ENCODE measurements at places on chromosomes 13 and 19. TPM values are rescaled to one million over a fixed set of nuclear protein-coding genes. Genes with fewer than 3 reads are reported as not detected.

The FFAR3 gene
- total RNA-seq: not detected

The SIGLEC6 gene
- total RNA-seq: not detected

The ZNF681 gene
- total RNA-seq: 1.7 TPM

The ICAM5 gene
- not detected for total RNA-seq

The EID2B gene
- total RNA-seq: 3.5 TPM

The ZNF66 gene
- total RNA-seq: 7.3 TPM

The NOP53 gene
- total RNA-seq: 926 TPM

DNA sequence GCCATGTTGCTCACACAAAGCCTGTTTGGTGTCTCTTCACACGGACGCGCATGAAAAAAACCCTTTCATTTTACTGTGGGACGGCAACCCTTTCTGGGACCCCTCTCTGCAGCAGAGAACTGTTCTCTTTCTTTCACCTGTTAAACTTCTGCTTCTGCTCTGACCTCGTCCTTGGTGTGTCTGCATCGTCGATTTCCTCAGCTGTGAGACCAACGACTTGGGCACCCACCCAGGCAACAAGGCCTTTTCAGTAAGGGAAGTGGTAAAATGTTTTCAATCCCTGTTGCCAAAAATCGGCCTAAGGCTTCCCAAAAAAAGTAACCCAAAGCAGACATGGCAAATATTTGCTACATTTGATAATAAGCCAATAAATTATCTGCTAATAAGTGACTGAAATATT is 515.3 kb downstream of the IRS2 start:
- no peak for DNase-seq

GRCh38 chr13:81080911-81081454 is 740.1 kb upstream of the SPRY2 start:
- no peak for DNase-seq

DNA sequence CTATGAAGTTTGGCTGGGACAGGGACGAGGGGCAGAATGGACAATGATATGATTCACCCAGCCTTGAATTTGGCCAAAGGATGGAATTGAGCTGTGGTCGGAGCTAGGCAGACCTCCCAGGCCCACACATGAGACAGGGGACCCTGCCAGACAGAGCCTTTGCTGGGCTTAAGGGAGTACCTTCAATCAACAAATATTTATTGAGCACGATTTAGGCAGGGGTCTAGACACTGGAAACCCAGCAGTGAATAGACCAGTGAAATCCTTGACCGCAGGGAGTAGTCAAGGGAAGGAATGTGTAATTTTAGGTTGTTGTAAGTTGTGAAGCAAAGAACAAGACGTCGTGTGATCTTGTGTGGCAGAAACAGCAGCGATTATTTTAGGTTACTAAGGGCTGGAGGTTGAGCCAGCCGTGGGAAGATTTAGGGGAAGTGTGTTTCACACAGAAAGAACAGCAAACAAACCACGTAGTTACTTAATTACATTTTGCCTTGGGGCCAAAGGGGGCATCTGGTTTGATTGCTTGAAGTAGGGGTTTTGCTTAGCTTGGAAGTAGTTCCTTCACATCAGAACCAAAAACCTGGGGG is 16.9 kb upstream of the AP1M2 start:
- peak; percentile 56 for DNase-seq

- DNase-seq: no peak
Measured at GRCh38 chr13:51678420-51678819, 94.2 kb downstream of the WDFY2 start.

- DNase-seq: peak; percentile 68
Measured at GRCh38 chr13:24709186-24709913, 29.1 kb downstream of the ATP12A start.

DNA sequence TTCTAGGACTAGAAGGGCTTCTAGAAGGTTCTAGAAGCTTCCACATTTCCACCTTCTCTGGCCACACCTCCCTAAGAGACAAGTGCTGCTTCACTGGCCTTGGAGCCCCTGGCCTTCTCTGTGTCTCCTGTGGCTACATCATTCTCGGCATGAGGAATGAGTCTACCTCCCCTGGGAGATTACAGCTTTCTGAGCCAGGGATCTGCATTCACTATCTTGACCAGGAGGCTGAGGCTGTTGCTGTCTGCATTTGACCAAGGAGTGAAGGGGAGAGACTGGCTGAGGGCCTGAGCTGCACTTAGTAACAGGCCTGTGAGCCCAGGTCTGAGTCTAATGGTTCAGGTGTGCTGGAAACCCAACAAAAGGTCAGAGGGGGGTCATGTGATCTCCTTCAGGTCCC is 5.3 kb downstream of the CPAMD8 start:
- DNase-seq: no peak

GRCh38 chr19:48877855-48878195 is 5.6 kb downstream of the PPP1R15A start:
- peak; percentile 46 for DNase-seq

DNA sequence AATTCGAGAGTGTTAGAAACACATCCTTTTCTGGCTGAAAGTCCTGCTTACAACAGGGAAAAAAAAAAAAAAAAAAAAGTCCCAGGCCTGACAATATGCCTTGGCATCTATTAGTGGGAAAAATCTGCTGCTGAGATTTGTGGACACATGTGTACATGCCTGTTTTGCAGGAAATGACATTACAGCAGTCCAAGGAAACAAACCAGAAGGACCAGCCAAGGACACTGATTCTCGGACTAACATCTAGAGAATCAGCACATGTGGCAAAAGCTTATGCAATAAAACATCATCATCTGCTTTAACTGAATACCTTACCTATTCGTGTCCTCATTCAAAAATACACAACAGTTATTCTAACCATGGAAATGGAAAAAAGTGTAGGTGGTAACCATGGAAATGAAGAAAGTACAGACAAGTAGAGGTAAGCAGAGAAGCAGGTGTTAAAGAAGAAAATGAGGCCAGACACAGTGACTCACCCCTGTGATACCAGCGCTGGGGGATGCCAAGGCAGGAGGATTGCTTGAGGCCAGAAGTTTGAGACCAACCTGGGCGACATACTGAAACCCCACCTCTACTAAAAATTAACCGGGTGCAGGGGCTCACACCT is 9.4 kb upstream of the DPY19L3 start:
- no peak for DNase-seq

DNA sequence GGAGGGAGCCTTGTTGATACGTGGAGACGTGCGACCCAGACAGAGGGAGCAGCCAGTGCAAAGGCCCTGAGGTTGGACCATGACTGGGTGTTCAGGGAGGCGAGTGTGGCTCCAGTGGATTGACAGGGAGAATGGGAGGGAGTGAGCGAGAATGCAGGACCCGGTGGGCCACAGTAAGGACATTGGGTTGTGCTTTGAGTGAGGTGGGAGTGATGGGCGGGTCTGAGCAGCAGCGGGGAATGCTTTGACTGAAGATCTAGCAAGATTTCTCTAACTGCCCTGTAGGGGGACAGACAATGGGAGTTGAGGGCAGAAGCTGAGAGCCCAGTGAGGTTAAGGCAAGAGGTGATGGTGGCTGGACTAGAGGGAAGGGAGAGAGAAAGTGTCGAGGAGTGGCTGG is 7.7 kb upstream of the NANOS2 start:
- DNase-seq: no peak

DNA sequence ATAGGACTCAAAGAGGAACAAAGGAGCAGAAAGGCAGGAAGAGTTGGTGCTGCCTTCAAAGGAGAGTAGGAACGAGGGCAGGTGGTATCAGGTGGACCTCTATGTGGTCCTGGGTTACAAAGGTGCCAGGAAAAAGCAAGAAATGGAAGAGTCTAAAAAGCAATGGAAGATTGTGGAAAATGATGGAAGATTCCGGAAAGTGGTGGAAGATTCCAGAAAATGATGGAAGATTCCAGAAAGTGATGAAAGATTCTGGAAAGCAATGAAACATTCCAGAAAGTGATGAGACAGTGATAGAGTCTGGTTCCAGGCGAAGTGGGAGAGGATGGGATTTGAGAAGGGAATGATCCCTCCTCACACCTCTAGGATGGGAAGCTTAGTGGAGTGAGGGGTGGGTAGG is 55.3 kb downstream of the ZNF557 start:
- DNase-seq: no peak

GRCh38 chr13:20505405-20506366 is 20.0 kb downstream of the CRYL1 start:
- DNase-seq: no peak

- DNase-seq: no peak
Measured at GRCh38 chr13:97648881-97649224, 214.9 kb downstream of the RAP2A start.

DNA sequence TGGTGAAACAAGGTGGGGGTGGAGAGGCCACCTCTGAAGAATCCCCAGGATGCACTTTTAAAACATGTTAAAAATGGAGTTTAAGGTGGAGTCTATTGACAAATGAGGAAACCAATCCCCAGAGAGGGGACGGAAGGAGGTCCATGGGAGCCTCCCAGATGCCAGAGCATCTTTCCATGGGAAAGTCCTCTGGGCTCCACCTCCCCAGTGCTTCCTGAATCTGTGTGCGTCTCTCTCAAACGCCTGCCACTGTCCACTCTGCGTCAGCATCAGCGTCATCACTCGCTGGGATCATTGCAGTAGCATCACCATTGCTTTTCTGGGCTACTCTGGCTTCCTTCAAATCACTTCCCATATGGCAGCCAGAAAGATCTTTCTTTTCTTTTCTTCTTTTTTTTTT is 6.2 kb downstream of the GPR4 start:
- no peak for DNase-seq
